Epithelial cell of prostate (primary cell): ENCODE measurements at places on chromosomes 16 and 17.

DNA sequence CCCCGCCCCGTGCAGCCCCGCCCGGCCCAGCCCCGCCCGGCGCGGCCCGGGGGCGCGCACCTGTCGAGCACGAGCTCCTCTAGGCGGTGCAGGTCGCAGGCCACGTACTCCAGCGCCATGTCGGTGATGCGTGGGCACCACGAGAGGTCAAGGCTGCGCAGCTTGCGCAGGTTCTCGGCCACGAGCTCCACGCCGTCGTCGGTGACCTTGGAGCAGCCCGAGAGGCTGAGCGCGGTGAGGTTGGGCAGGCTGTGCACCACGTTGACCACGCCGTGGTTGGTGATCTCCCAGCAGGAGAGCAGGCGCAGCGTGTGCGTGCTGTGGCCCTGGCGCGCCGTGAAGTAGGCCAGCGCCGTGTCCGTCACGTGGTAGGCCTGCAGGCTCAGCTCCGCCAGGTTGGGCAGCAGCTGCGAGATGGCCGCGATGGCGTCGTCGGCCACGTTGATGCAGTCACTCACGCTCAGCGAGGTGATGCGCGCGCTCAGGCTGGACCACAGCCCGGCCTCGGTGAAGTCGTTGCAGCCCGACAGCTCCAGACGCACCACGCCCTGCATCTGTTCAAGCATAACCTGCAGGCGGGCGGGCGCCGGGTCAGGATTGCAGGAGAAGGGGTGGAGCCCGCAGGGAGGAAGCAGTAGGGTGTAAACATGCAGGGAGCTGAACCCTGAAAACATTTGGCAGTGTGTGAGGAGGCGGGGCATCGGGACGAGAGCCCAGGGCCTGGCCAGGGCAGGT lies 5.3 kb upstream of the WDR24 start:
- DNase-seq: no peak

- DNase-seq: no peak
These were observed 8.6 kb downstream of the BAHCC1 start for GRCh38 chr17:81403671-81404534.

- DNase-seq: no peak
These were observed at the start of gene KRTAP4-1 for GRCh38 chr17:41184480-41184961. Gene KRTAP4-1, minus strand, starts transcription at chr17:41184911. Its CDS starts 57 bp downstream, at chr17:41184854.

GRCh38 chr16:74281300-74281699 lies 15.3 kb upstream of the PSMD7 start:
- no peak for DNase-seq

GRCh38 chr17:32609085-32609484 lies 122.3 kb downstream of the CDK5R1 start:
- DNase-seq: peak; percentile 51

- DNase-seq: no peak
These were observed 100.9 kb downstream of the TOX3 start for GRCh38 chr16:52446080-52446479.

- DNase-seq: no peak
These were observed 11.6 kb upstream of the CES4A start for GRCh38 chr16:66976746-66977145.

- DNase-seq: no peak
These were observed 19.9 kb downstream of the RPH3AL start for GRCh38 chr17:332558-333322.

- no peak for DNase-seq
These were observed 13.3 kb upstream of the MARCHF10 start for GRCh38 chr17:62821189-62822079.

DNA sequence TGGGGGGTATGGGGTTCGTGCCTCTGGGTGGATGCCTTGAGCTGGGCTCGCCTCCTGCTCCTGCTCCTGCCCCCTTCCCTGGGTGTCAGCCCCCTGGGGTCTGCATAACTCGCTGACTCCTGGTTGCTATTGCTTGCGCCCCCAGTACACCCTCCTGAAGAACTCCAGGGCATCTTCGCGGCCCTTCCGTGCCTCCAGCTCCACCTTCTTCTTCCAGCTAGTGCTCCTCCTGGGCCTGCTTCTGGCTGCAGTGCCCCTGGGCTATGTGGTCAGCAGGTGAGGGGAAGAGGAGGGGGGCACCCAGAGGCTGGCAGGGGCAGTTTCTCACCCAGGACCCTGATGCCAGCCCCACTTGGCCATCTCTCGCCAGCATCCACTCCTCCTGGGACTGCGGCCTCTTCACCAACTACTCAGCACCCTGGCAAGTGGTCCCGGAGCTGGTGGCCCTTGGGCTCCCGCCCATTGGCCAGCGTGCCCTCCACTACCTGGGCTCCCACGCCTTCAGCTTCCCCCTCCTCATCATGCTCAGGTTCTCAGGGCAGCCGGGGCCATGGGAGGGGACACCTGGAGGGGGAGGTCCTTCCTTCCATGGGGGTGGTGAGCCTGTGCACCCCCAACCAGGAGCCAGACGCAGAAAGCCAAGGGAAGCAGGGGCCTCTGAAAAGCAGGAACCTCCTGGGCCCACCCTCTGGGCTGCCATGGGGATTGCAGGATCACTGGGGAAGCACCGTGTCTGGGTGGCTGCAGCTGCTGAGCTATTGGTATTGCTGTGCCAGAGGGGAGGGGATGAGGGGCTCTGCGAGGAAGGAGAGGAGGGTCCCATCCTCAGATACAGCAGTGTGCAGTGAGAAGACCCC lies 7.8 kb upstream of the C17orf99 start:
- no peak for DNase-seq

GRCh38 chr17:16442141-16442540 lies 26.8 kb downstream of the TRPV2 start:
- no peak for DNase-seq

GRCh38 chr16:57754354-57755060 lies 18.9 kb downstream of the KATNB1 start:
- DNase-seq: no peak

GRCh38 chr17:47789611-47790561 lies 31.7 kb downstream of the OSBPL7 start:
- no peak for DNase-seq
